ENCODE measurements at places on chromosomes 12 and 14.

DNA sequence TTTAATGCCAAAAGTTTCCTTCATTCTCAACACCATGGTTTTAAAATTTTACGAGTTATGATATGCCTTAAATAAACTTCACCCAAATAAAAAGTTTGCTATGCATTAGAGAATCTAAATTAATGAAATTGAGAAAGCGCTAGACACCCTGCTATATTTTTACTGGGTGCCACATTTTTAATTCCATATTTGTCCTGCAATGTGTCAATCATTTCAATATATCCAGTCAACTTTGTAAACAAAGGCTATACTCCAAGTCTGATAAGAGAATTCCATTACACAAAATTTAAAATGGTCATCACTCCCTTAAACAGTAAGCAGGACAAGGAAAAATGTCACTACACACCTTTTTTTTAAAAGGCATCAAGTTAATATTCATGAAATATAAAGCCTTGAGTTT is 1.9 kb downstream of the PPP1R12A start:
- DNase-seq, result no peak

DNA sequence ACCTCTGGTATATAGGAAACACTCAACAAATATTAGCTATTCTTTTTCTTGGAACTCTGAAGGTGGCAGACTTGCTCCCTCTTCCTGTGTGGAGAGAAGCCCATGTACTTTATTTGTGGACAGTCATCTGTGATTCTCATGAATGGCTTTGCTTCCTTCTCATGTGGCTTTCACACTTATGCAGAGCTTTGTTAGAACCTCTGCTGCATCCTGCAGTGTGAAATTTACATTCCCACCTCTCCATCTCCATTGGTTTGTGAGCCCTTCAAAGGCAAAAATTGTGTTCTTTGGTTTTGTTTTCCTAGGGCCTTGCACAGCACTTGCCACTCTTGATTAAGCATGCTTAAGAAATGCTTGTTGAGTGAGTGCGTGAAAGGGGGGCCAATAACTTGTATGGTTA is 51.9 kb downstream of the BICD1 start:
- DNase-seq, result no peak

DNA sequence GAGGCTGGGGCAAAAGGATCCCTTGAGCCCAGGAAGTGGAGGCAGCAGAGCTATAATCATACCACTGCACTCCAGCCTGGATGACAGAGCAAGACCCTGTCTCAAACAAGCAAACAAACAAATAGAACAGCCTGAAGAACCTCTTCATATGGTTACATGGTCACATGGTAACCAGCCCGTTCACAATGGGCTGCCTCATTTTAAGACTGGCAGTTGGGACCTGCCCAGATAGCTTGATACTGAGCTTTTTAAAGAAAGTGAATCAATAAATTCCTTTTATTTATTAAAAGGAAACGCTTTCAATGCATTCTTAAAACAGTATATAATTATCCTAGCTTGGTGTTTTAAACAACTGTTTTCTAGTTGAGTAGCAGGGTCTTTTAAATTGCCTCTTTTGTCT is 10.5 kb downstream of the MLXIP start:
- no peak for DNase-seq

DNA sequence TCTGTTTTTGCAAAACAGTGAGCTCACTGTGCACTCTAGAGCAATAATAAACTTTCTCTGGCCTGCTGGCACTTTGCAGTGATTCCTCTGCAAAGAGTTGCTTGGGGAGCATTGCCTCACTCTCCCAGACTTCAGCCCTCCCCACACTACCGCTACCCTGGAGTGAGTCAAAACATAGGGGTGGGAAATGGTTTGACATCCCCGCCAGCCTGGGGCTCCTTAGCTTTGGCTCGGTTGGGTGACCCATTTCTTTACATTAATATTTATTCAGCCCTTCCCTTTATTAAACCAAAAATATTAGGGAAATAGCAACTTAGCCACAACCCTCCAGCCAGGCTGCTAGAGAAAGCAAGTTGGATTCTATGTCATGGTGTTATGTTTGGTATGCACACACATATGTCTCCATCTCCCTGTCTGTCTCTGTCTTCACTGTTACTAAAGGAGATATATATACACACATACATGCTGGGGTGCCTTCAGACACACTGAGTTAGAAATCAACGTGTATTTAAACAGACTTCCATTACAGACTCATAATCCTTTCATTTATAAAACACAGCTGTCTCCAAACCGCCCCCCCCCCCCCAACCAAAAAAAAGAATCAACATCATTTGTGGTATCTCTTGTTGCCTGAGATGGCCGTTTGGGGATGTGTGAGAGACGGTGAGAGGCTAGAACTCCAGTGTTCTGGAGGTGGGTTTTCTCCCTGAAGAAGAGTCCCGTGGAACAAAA is 3.4 kb upstream of the IRF2BPL start:
- DNase-seq, result peak; percentile 83

- DNase-seq, result no peak
These were observed 7.9 kb downstream of the NFE2 start for GRCh38 chr12:54292931-54293241.

GRCh38 chr14:104309657-104310369 is 171.4 kb downstream of the KIF26A start:
- no peak for DNase-seq

- peak; percentile 60 for DNase-seq
These were observed 6.1 kb upstream of the AMIGO2 start for GRCh38 chr12:47085815-47086252.

DNA sequence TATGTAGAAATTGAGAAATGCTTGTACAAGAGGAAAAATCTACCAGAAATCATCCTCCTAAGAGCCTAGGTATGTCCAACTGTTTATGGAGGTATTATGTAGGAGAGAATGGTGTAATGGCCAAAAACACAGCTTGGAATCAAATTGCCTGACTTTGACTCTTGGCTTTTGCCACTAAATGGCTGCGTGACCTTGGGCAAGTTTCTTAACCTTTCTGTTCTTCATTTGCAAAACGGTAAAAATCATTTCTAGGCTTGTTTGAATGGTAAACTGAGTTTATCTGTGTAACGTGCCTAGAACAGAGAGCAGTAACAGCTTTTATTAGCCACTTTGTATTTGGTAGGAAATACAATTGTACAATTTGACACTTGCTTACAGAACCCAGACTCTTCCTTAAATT is 4.9 kb upstream of the GRIP1 start:
- no peak for DNase-seq

DNA sequence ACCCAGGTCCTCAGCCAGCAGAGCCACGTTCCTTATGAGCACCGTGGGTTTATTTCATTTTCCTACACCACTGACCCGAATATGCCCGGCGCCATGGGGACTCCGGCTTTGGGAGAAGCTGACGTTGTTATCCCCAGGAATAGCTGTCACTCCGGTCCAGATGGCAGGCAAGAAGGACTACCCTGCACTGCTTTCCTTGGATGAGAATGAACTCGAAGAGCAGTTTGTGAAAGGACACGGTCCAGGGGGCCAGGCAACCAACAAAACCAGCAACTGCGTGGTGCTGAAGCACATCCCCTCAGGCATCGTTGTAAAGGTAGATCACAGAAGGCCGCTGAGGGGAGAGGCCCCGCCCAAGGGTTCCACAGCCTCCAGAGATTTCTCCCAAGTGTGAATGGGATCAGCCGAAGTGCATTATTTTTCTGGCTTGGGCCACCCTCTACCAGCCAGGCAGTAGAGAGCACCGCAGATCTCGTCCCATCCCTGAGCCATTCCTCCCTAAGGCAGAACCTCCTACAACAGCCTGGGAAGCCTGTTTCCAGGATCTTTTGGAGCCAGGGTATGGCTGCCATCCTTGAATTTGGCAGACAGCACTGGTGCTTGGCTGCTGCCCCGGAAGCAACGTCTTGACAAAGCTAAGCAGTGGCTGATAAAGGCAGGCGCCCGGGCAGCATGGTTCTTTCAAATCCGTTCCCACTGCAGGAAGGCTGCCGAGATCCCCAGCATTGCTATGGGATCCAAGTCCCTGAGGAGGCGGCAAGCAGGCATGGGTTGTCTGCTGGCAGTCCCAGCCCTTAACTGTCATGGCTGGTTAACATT is 17.8 kb downstream of the CDK2AP1 start:
- peak; percentile 29 for DNase-seq

DNA sequence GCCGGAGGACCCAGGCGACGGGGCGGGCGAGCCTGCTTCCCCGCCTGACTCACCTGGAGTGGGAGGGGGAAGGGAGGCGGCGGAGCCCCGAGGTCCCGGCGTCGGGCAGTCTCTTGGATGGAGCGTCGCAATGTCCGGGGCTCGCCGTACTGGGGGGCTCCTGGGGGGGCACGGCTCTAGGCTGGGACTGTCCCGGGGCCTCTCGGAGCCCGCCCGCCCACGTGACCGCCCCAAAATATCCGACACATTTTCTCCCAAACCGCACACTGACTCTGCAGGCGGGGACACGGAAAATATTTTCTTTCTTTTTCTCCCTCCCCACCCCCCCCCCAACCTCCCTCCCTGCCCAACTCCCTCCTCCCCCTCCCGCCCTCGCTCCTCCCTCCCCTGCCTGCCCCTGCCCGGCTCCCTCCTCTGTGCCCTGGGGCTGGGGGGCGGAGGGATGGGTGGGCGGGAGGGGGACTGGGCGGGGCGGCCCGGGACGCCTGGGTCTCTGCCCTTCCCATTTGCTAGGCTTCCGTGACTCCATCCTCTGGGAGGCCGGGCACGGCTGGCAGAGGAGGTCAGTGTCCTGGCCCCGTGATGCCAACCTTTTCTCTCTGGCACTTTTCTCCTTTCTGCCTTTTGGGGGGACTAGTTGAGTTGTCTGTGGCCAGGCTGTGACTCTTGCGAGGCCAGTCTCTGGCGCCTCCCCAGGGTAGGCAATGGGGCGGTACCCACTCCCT is at the start of gene RARG:
Gene RARG, minus strand, starts transcription at position 289 of the 725 bp plus-strand sequence. CDS start 4,664 bp downstream, outside the sequence.
- DNase-seq, result peak; percentile 61

GRCh38 chr14:88168498-88169165 is 154.4 kb downstream of the KCNK10 start:
- DNase-seq, result peak; percentile 49

DNA sequence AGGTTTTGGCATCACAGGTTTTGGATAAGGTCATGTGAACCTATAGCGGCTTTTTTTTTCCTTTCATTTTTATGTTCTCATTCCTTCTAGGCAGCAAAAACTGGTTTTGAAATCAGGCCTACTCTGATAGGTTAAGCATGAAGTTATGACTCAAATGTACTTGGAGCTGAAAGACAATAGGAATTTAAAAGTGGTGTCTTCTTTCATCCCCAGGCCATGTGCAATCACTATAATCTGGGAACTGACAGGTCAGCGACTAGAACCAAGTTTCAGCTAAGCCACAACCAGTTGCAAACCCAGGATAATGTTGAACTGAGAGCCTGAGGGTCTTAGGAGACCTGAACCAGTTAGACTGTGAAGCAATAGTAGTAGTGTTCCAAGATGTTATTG is 74.3 kb downstream of the ANO6 start:
- DNase-seq, result peak; percentile 77

GRCh38 chr14:44955528-44955927 is 6.2 kb downstream of the KLHL28 start:
- DNase-seq, result no peak

DNA sequence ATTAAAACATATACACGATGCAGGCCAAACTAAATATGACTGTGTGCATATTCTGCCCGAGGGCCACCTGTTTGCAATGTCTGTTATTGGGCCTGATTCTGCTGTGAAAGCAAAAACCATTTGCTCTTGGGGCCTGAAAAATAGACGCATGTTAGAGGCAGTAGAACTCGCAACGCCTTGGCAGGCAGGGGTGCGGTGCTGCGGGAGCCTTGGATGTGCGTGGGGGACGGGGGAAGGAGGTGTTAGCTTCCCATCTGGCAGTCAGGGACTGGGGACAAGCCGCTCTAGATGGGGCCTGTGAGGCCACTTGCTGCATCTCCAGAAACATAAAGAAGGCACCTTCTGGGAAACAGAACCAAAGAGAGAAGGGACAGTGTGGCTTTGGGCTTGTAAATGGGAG is 216.3 kb downstream of the PHETA1 start:
- DNase-seq, result no peak

DNA sequence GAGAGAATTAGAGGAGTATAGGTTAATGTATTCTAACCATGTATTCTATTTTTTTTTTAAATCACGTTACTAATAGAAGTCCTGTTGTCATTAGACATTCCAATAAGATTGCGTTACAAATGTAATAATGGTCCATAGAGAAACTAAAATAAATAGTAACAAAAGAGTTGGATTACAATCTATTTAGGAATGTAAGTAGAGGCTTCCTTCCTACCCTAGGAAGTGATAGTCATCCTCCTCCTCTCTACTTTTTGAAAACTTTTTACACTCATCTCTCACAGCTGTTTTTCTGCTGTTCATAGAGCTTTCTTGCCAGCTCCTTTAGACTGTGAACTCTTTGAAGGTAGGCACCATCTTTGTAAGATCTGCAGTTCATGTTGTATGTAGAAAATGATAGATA is 23.6 kb downstream of the TRHDE start:
- no peak for DNase-seq

GRCh38 chr12:66061557-66062289 is 68.8 kb downstream of the LLPH start:
- DNase-seq, result no peak

DNA sequence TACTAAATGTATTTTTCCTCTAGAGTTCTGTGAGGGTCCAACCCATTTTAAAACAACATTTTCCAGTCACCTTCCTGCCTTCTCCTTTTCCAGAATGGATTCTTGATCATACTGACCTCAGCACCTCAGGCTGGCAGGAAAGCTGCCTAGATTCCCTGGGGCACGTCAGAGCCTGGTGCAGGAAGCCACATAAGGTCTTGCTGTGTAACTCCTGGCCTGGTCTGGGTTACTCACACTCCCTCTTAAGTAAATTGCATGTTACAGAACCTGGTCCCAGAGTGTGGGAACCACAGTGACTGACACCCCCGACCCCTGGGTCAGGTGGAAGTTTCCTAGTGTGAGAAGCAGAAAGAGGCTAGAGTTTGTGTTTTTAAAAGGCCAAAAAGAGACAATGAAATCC is 209.8 kb downstream of the SPTSSA start:
- DNase-seq, result no peak

- no peak for DNase-seq
These were observed 117.9 kb upstream of the SFSWAP start for GRCh38 chr12:131592972-131593371.

DNA sequence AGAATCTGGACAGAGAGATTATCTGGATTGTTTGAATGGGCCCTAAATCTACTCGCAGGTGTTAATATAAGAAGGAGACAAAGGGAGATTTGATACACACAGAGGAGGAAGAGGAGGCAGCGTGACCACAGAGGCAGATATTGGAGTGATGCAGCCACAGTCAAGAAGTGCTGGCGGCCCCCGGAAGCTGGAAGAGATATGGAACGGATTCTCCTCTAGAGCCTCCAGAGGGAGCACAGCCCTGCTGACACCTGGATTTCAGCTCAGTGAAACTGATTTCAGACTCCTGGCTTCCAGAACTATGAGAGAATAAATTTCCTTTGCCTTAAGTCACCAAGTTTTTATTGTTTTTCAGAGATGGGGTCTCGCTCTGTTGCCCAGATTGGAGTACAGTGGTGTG is 9.2 kb upstream of the TC2N start:
- no peak for DNase-seq

- DNase-seq, result peak; percentile 75
These were observed 37.8 kb downstream of the MARK3 start for GRCh38 chr14:103423050-103423461.

DNA sequence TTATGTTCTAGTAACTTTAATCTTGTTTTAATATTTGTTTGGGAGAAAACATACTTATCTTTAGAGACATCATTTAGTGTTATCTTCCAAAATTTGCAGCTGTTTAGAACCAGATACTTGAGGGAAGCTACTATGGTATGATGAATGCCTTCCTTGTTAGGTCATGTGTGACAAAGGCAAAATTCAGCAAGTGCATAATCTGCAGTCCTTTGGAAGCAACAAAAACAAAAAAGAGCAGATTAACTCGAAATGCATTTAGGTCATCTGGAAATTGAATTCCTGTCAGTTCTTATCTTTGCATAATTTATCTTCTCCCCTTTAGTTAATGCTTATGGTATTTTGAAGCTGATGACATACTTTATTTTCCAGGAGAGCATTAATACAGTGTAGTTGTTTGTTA is 3.5 kb downstream of the FBXO34 start:
- peak; percentile 82 for DNase-seq
